HS-5 (cell line): ENCODE measurements at places on chromosomes 7 and 10.

DNA sequence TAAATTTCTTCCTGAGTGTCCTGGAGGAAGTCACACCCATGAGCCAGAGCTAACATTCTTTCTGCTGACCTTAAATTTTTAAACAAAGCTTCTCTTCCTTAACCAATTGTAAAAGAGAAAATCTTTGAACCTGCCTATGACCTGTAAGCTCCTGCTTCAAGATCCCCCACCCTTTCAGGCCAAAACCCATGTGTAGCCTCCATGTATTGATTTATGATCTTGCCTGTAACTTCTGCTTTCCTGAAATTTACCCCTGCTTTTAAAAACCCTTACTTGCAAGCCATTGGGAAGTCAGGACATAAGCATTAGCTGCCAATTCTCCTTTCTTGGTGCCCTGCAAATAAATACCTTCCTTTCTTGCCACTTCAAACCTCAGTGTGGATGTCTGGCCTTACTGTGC, 68.5 kb upstream of the HECTD2 start:
- no peak for DNase-seq

- no peak for DNase-seq
Measured at GRCh38 chr10:60942788-60943315, 1.1 kb downstream of the RHOBTB1 start.

DNA sequence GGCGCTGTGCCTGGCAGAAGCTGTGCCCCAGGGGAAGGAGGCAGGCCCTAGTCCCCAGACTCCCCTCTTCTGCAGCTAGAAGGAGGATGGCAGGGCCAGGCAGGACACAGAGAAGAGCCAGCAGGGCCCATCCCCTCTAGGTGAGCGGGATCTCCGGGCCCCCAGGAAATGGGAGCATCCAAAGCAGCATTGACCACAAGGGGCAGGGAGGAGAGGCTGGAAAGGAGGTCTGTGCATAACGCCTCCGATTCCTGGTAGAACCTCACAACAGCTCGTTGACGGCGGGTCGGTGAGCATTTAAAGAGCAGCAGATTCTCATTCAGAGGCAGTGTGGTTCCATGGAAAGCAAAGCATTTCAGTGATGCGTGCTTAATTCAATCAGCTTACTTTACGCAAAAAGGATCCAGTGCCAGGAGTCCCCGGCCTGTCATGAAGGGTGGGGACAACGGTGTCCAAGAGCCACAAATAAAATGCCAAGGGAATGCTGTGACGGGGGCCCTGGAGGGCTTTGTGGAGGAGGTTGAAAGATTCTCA, 41.0 kb downstream of the CLRN3 start:
- no peak for DNase-seq

- no peak for DNase-seq
Measured at GRCh38 chr10:30581779-30582380, 47.7 kb downstream of the LYZL2 start.

DNA sequence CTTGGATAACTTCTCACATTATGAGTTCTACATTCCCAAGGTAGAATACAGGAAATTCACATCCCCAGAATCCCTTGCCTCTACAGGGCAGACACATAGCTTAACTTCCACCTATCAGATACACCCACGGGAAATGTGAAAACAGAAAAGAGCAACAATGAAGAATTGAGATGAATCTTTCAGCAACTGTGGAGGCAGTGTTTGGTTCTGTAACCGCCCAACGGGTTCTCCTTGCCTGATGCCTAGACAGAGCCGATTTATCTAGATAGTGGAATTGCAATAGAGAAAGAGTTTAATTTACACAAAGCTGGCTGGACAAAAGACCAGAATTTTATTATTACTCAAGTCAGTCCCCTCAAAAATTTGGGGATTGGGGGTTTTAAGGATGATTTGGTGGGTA, 138.8 kb downstream of the MTPAP start:
- DNase-seq, result no peak

GRCh38 chr7:69839782-69840181, 241.5 kb downstream of the AUTS2 start:
- no peak for DNase-seq
